Tibial nerve (tissue), 4 donors: ENCODE measurements at places on chromosomes 12 and 14.

DNA sequence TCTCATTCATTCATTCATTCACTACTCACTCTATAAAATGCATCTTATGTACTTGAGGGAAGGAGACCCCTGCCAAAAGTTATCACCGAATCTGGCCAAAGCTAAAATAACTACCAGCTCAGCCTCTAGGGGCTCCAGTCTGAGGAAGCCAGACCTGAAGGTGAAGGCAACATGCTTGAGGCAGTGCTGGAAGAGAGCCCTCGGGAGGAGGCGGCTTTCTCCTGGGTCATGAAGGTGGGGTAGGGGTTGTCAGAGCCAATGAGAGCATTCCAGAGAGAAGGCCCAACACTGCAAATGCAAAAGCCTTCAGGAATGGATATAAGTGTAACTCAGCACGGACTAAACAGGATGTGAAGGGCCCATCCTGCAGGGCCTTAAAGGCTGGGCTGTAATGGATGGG is 62.4 kb downstream of the GSC start:
- no peak for DNase-seq

DNA sequence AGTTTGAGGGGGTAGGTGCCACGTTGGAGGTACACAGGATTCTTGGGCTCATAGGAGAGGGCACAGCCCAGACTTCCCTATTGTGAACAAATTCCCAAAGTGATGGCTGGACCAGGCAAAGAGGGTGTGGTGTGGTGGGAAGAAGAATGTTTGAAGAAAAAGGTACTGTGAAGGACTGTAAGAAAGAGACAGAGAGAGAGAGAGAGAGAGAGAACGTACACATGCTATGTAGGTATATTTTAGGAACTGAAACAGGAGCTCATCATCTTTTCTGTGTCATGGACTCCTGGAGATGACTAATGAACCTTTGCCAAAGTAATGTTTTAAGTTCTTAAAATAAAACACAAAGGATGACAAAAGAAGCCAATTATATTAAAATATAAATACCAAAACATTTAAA is 24.5 kb downstream of the SLC17A8 start:
- no peak for DNase-seq

DNA sequence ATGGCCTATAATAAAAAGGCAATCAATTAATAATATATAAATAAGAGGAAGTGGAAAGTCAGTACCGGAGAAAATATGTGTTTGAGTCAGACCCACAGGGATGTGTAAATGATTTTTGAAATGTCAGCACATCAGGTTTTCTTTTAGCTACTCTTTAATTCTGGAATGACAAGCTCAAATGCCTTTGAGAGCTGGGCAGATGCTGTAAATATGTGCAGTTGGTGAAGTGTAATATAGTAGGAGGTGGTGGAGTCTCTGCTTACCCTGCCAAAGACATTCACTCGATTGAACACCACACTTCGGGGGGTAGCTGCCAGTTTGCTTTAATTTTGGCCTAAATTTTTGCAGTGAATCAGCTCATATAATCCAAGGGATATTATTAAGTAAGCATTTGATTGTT is 93.0 kb downstream of the PLEKHA5 start:
- no peak for DNase-seq

- DNase-seq, result no peak
Observed at GRCh38 chr14:91300283-91300895, 55.9 kb upstream of the GPR68 start.

DNA sequence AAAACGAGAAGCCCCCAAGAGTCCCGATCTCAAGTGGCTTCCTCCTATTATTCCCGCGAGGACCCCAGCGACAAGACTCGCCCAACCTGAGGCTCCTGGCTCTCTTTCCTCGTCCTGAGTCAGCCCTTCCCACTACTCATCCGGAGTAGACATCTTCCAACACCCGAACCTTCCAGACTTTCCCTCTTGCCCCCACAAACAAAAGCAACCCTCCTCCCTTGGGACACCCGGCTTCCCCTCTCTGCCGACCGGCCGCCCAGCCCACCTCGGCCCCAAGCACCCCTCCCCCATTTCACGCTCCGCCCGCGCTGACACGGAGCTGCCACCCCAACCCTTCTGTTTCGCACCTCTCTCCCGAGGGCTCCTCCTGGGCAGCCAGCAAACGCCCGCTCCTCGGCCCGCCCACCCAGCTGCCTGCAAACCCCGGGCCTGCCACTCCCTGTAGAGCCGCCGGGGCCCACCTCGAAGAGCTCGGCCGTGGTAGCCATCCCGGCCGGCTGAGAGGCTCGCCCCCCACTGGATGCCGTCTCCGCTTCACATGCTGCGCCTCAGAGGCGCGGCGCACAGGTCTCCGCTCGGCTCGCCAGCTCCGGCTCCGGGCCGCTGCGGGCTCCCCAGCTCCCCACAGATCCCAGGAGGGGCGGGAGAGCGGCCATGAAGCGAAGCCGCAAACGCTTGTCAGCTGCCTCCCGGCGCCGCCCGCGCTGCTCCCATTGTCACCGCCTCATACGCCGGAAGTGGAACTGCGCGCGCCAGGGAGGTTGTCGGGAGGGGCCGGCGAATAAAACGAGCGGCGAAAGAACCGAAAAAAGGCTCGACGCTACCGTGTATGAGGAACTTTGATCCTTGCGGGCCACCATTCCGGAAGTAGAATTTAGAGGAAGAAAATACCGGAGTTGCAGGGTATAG is at the start of the genes AP5M1 and EXOC5:
TSS of gene AP5M1 (plus strand) at position 811 of the 909 bp plus-strand sequence. CDS start 344 bp downstream, outside the sequence.
TSS of gene EXOC5 (minus strand) at position 745 of the 909 bp plus-strand sequence. CDS start at position 488, 257 bp downstream.
- peak; percentile 92 for DNase-seq

GRCh38 chr12:58459191-58459590 is 461.1 kb downstream of the LRIG3 start:
- DNase-seq, result no peak

GRCh38 chr12:44993161-44993560 is 57.7 kb downstream of the DBX2 start:
- DNase-seq, result no peak

DNA sequence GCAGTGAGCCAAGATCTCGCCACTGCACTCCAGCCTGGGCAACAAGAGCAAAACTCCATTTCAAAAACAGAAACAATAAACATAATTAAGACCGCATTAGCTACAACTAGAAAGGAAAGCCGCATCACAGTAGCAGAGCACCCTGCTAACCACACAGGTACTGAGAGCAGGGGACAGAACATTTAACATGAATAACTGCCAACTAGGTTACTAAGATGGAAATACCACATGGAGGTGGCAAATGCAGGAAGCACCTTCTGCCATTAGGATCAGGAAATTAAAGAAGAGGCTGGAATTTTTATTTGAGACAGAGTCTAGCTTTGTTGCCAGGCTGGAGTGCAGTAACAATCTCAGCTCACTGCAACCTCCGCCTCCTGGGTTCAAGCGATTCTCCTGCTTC is 41.9 kb downstream of the CDC42BPB start:
- no peak for DNase-seq
